ENCODE measurements at places on chromosomes 13 and 19. TPM values are rescaled to one million over a fixed set of nuclear protein-coding genes. Genes with fewer than 3 reads are reported as not detected.
A peak's percentile ranks its signal among the peaks of the same experiment; 100 is the strongest.

GRCh38 chr19:2087621-2088100 lies 8.5 kb downstream of the MOB3A start:
- no peak for DNase-seq

- DNase-seq, result no peak
These were observed 72.8 kb upstream of the PCDH8 start for GRCh38 chr13:52921194-52921593.

DNA sequence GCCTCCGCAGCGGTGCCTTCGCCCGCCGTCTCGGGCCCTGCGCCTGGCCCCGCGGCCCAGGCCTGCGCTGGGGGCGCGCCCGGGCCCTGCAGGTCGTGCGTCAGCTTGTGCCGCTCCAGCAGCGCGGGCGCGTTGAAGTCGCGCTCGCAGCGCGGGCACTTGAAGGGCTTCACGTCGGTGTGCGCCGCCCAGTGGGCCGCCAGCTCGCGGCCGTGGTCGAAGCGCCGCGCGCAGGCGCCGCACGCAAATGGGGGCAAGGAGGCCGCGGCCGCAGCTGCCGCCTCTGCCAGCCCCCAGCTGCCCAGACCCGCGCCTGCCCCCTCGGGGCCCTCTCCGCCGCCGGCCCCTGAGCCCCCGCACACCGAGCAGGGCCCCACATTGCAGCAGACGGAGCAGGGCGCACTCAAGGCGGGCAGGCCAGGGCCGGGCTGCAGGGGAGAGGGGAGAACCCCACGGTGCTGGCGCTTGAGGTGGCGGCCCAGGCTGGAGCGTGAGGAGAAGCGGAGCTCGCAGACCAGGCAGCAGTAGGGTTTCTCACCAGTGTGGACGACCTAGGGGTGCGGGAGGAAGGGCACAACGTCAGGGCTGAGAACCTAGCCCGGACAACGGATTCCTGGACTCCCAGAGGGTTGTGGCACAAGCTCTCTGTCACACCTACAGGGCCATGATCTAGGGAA lies 6.1 kb downstream of the FIZ1 start:
- no peak for DNase-seq

DNA sequence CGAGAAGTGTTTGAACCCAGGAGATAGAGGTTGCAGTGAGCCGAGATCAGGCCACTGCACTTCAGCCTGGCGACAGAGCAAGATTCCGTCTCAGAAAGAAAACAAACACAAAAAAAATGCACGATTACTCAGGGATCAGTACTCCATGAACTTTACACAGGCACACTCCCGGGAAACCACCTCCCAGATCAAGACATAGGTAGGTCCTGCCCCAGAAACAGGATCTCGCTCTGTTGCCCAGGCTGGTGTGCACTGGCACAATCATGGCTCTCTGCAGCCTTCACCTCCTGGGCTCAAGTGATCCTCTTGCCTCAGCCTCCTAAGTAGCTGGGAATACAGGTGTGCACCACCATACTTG lies 11.2 kb downstream of the VASP start:
- DNase-seq, result no peak

- DNase-seq, result no peak
These were observed 43.1 kb downstream of the ZMYM2 start for GRCh38 chr13:20001366-20002190.

DNA sequence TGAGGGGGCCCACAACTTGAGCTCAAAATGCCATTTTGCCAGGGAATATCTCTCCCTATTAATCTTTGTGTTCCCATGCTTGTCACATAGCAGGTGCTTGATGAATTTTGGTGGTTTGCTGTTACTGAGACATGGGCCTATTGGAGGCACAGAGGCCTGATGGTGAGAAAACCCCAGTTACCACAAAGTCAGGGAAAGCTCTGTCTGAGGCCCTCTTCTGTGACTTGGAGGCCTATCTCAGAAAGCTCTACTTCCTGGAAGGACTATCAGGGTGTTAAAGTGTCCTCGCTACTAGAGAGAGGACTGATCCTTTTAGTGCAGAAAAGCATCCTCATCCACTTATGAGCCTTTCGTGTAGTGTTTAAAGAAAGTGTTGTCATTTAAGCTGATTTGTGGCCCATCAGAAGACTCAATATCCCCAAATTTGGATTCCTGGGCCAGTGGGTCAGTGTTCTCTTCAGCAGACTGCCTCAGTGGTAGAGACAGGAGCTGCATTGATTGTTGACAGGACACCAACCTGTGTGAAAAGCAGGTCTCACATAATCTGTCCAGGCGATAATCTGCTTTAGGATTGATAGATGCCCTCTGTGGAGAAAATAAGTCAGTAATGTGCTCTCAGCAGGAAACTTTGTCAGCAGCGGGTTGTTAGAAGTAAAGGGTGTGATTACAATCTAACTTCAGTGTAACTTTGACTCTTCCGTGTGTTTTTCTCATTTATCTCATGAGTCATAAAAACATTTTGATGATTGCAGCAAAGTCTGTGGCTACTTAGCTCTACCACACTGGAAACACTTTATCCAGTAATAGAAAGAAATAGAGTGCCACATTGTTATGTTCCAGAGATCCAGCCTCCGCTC lies 121.0 kb downstream of the AKAP11 start:
- DNase-seq, result peak; percentile 49

DNA sequence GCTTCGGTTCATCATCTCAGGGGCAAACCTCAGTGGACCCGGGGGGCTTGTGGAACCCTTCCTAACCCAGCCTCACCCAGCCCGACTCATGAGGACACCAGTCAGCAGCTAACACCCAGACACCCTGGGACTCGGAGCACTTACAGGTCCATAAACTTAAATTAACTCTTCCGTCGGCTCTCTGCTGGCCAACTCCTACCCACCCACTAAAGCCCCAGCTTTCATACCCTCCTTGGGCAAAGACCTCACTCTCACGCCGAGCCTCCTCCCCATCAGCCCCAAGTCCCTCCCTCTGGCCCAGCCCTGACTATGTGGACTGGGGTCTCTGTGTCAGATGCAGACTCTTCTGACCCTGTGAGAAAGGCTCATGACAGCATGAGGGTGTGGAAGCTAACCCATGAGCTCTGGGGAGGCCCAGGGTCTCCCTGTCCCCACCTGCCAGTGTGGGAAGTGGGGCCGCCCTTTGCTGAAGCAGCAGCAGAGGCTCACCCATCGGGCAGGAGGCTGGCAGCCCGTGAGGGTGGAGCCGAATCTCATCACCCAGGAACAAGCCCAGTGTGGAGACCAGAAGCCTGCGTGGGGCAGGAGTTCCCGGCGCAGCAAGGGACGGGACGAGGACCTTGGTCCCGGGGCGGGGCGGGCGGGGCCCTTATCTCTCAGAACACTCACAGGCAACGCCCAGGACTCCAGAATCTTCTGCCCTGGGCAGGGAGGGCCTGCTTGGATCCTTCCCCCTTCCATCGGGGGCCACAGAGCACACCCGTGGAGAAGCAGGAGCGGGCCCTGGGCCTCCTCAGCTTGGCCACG lies 19.8 kb downstream of the TCF3 start:
- no peak for DNase-seq

- DNase-seq, result no peak
These were observed 4.7 kb downstream of the GRWD1 start for GRCh38 chr19:48450441-48450840.

GRCh38 chr19:38061294-38061693 lies 154.3 kb downstream of the SIPA1L3 start:
- DNase-seq, result no peak

DNA sequence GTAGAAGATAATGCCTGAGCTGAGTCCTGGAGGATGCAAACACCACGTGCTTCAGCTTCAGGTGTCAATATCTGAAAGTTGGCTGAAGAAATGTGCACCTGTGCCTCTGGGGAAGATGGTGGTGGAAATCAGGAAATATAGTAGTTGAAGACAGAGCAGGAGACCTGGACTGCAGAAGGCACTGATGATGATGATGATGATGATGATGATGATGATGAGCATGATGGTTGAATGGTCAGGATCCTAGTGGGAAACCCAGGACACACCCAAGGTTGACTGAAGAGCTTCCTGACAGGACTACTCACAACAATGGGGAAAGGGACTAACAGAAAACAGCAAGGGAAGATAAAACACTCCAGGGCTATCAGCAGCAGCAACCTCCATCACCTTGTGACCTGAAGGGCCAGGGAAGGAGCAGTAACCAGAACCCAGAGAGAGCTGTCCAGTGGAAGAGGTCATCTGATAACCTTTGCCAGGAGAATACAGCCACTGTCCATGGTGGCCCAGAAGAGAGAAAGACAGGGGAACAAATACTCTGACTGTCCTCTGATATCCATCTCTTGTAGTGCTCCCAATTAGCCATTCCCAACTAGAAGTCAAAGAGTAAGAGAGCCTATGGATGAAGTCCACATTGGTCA lies 170.3 kb downstream of the TSHZ3 start:
- DNase-seq, result no peak

GRCh38 chr19:28641395-28641794 lies 571.6 kb downstream of the UQCRFS1 start:
- no peak for DNase-seq

- no peak for DNase-seq
These were observed 34.4 kb downstream of the STARD13 start for GRCh38 chr13:33251131-33251661.

DNA sequence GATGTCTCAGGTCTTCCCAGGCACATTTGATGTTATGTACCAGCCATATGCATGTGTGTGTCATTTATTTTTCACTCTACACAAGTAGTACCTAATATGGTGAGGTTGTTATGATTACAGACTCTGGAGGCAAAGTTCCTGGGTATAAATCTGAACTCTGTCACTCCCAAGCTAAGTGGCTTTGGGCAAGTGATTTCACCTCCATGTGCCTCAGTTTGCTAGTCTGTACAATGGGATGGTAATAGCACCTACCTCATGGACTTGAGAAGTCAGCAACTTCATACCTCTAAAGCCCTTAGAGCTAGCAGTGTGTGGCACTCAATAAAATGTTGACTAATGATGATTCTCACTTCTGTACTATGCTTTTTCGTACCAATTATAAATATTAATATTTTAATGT lies 3.9 kb upstream of the CATSPERG start:
- DNase-seq, result no peak

DNA sequence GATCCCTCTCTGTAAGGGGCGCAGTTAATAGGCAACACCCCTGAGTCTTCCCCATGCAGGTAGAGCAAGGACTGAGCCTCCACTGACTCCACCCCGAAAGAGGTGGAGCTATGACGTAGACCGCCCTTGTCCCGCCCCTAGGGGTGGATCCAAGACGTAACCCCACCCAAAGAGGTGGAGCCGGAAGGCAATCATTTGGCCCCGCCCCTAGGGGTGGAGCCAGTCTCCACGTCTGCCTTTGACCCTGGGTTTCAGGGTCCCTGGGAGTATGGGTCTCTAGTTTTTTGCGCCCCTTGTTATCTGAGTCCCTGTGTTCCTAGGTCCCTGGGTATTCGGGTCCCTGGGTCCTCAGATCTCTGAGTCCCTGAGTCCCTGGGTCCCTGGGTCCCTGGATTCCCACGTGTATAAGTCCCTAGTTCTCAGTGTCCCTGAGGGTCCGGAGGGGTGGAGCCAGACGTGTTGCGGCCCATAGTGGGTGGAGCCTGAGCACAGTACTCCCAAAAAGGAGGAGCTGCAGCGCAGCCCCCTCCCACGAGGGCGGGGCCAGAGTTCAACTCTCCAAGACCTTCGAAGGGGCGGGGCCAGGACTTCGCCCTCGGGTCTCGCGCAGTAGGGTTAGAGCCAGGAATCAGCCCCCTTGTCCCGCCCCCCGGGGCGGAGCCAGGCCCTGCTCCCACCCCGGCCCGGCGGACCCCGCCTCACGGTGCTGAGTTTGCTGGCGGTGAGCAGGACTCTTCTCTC lies 5.3 kb downstream of the DENND1C start:
- DNase-seq, result peak; percentile 54

SULT2A1 gene
- not detected for total RNA-seq

ZNF579 gene
- total RNA-seq, result 8.2 TPM

ZNF585A gene
- total RNA-seq, result 4.1 TPM

DHDH gene
- not detected for total RNA-seq

CPT1C gene
- total RNA-seq, result 2.9 TPM

PDX1 gene
- not detected for total RNA-seq

CACNG7 gene
- total RNA-seq, result not detected

SBSN gene
- not detected for total RNA-seq

PRTN3 gene
- not detected for total RNA-seq
